Stimulated activated CD4-positive, alpha-beta T cell treated with anti-CD3 and anti-CD28 coated beads, Interleukin-2, amount 100 ng/mL, for 48 hours (primary cell): ENCODE measurements at places on chromosomes 5 and 9.

- DNase-seq = no peak
Observed at GRCh38 chr5:135442431-135443160, 4.6 kb downstream of the DCANP1 start.

DNA sequence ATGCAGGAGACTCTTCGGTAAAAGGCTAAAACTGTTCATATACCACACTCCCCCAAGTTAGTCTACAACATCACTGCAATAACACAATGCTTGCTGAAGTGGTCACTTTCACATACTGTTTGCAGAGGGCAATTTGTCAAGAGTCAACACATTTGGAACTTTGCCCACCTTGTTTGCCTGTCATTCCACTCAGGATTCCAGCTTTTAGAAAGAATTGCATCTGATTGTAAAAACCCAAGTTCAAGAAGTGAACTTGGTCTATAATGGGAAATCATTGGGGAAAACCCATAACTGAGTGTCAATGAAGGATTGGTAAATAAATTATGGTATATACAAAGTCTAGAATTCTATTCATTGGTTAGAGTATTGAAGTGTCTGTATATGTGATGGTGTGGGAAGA, 120.5 kb downstream of the GADD45G start:
- no peak for DNase-seq

DNA sequence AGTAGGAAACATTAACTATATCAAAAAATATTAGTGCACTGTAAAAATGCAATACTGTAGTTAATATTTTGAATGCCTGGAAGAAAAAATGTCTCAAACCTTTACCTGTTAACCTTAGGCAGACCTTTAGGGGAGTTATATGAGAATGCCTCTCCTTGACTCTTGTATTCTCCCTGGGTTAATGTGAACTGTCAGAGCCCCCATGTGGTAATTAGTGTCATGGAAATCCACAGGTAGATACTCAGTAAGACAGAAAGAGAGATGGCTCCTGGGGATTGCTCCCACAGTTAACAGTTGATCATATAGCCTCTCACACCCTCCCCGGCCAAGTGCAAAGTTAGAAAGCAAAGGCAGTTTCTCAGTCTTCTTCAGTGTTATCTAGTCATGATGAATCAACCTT, 742.8 kb downstream of the NR2F1-AS1 start:
- no peak for DNase-seq

DNA sequence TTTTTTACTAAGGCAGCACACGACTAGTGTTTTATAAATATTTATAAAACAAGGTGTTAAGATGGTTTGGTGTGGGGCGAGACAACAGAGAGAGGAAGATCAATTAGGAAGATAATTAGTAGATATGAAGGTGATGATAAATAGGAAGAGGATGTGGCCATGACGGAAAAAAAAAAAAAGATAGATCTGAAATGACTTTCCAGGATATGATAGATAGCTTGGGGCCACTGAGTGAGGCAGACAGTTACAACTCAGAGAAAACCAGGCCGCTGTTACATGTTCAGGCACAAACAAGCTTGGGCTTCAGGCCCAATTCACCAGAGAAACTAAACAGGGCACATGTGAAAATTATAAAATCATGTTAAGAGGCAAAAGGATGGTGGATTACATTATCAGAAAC, 43.2 kb downstream of the KIAA0825 start:
- DNase-seq = no peak

- DNase-seq = no peak
Observed at GRCh38 chr5:121251954-121252353, 599.7 kb upstream of the FTMT start.

DNA sequence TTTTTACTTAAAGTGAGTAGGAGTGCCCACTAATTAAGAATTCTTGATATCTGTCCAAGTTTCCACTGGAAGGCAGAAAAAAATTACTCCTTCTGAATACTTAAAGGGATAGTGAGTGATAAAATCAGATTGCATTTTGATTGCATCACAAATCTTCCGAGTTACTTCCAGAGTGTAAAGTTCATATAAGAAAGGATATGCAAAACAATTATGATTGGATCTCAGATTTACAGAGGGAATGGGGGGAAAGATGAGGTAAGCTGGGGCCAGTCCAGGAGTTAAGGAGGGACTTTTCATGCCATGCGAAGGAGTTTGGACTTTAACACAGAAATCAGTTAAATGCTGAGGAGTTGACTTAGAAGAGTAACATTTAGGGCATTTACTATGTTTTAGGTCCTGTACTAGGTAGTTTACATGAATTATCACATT, 9.3 kb upstream of the RNF145 start:
- no peak for DNase-seq

GRCh38 chr5:6634306-6634705, 1.1 kb downstream of the SRD5A1 start:
- no peak for DNase-seq

GRCh38 chr5:77176429-77176828, 34.1 kb upstream of the PDE8B start:
- no peak for DNase-seq

- peak; percentile 15 for DNase-seq
Observed at GRCh38 chr5:78295035-78295961, 800 bp upstream of the AP3B1 start.

DNA sequence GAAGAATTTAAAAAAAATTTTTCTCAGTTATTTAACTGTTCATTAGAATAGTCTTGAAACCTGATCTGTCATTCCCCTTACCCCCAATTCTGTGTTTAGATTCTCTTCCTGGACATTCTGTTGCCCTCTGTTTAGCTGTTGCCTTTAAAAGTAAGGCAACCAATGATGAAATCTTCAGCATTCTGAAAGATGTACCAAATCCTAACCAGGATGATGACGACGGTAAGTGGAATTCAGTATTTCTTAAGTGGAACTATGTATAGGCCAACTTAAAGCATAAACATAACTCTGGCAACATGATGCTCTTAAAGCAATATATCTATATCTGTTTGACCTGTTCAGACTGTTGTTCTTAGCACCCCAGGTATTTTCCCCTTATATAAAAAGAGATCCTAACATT, 27.2 kb downstream of the NCBP1 start:
- DNase-seq = no peak

DNA sequence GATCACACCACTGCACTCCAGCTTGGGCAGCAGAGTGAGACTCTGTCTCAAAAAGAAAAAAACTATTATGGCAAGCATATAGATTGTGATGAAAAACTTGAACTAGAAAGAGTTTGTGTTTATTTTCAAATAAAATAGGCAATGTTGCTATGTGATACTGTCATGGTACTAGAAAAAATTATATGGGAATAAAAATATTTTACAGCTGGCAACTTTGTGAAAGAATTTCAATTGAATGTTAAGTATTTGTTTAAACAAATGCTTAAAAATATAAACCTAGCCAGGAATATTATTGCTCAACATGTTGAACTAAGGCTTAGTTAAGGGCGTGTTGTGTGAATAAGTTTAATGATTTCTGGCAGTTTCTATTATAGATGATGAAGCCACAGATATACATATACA, 31.7 kb downstream of the HSDL2 start:
- no peak for DNase-seq

- DNase-seq = no peak
Observed at GRCh38 chr9:104915753-104916152, 12.2 kb downstream of the ABCA1 start.

- DNase-seq = no peak
Observed at GRCh38 chr9:19108038-19108437, 5.3 kb upstream of the HAUS6 start.

DNA sequence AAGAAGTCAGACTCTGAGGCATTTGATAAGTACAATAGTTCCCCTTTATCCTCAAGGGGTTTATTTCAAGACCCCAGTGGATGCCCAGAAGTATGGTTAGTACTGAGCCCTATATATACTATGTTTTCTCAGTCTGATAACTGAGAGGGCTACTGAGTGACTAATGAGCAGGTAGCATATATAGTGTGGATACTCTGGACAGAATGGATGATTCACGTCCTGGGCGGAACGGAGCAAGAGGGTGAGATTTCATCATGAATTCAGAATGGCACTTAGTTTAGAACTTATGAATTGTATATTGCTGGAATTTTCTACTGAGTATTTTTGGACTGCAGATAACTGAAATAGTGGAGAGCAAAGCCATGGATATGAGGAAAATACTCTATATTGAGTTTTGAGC, 457.6 kb downstream of the PLK2 start:
- DNase-seq = no peak

DNA sequence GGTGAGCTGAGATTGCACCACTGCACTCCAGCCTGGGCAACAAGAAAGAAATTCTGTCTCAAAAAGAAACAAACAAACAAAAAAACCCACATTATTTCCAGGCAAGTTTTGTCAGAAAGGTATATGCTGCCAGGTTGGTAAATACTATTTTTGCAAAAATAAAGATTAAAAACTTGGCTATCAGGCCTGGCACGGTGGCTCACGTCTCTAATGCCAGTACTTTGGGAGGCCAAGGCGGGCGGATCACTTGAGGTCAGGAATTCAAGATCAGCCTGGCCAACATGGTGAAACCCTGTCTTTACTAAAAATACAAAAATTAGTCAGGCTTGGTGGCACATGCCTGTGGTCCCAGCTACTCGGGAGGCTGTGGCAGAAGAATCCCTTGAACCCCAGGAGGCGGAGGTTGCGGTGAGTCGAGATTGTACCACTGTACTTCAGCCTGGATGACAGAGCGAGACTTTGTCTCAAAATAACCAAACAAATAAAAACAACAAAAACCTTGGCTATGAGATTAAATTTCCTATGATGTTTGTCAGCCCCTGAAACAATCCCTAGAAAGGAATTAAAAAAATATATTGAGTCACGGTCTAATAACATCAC, 22.7 kb downstream of the AGXT2 start:
- DNase-seq = no peak

GRCh38 chr5:88063813-88064212, 204.8 kb downstream of the TMEM161B start:
- no peak for DNase-seq

DNA sequence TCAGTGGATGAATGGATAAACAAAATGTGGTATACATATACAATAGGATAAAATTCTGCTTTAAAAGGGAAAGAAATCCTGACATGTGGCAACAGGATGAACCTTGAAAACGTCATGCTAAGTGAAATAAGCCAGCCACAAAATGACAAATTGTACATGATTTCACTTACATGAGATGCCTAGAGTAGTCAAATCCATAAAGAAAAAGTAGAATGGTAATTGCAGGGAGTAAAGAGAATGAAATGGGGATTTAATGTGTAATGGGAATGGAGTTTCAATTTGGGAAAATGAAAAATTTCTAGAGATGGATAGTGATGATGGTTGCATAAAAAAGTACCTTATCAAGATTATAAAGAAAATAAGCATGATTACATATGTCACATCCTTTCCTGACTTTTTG, 1489.2 kb upstream of the C9orf72 start:
- no peak for DNase-seq

- DNase-seq = no peak
Observed at GRCh38 chr9:757246-757881, 84.1 kb upstream of the DMRT1 start.

DNA sequence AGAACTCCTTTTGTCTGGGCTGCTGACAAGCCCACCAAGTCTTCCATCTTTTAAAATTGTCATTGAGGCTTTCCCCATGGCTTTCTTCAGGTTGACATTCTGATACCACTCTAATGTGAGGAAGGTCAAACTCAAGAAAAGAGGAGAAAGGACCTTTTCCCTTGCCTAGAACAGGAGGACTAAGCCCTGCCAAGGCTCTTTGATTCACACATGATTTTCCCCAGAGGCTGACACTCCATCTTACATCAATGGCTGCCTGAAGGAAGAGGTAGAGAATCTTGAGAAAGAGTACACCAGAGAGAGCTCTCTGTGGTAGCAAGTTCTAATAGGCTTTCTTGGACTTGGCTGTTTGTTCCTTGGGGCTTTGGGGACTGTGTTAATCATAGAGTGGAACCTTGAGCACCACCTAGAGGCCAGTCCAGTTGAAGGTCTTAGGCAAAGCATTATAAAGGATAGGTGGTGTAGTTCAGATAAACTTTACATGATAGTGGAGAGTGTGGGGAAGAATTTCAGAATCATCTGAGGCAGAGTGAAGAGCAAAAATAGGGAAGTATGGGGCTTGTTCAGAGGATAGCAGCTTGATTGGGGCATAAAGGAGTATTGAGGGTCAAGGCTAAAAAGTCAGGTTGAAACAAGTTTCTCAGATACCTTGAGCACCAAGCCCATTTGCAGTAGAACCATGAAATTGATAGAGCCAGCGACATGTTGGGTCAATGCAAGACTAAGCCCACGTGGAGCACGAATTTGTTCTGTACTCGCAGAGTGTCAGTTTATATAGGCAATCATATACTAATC, 36.7 kb downstream of the NDFIP1 start:
- DNase-seq = peak; percentile 56

DNA sequence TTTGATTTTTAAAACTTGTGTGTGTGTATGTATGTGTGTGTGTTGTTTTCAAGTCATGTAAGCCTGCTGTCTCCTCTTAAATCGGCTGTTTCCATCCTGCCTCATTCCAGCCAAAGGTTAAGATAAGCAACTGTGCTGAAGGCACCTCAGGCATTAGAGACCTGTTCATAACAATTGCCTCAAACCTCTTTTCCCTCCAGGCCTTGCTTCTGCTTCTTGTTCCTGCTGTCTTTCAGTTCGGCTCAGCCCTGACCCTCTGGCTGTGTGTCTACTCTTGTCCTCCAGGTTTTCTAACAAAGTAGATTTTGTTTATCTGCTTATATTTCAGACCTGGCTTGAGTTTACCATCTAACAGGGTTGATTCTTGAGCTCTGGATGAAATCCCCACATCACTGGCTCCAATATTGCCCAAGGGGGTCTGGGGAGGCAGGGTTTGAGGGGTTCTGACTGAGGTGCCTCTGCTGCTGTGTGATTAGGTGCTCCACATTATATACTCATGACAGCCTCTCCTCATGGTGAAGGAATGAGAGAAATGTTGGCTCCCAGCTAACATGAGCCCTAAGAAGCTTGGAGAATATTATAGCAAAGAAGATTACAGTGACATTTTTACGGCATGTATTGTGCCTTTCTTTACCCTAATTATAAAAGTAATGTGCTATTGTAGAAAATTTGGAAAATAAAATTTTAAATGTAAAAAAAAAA, 229.7 kb upstream of the PIK3R1 start:
- DNase-seq = no peak

DNA sequence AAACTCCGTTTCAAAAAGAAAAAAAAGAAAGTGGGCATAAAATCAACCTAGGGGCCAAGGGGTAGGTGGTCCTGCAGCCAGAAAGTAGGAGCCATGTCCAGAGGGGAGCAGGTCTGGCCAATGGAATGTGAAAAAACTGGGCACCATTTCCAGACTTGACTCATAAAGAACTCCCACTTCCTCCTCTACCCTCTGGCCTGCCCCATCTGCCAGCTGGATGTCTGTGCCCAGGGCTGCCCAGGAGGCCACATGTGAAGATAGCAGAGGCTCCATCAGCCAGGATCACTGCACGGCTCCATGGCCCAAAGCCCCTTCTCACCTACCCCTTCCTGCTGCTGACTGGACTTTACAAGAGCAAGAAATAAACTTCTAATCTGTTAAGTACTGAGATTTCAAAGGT, 42.1 kb upstream of the EEIG1 start:
- DNase-seq = no peak

DNA sequence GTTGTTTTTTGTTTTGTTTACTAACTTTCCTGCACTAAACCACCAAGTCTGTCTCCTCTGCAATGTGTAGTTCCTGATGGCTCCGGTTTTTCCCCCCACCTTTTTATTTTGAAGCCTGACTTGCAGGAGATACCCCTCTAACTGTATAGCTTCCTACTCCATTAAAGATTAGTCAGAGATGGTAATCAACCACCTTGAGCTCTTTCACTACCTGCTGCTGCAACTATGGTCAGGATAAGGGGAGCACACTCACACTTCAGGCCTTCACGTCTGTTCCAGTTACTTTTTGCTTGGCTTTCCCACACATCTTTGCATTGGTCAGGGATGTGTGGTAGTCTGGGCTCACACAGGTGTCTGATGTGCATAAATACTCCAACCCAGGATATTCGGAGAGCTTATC, 63.4 kb downstream of the NR6A1 start:
- DNase-seq = no peak

GRCh38 chr5:172721455-172722326, 49.3 kb downstream of the DUSP1 start:
- no peak for DNase-seq
